ENCODE measurements at places on chromosomes 3 and 15. TPM values are rescaled to one million over a fixed set of nuclear protein-coding genes. Genes with fewer than 3 reads are reported as not detected.

DNA sequence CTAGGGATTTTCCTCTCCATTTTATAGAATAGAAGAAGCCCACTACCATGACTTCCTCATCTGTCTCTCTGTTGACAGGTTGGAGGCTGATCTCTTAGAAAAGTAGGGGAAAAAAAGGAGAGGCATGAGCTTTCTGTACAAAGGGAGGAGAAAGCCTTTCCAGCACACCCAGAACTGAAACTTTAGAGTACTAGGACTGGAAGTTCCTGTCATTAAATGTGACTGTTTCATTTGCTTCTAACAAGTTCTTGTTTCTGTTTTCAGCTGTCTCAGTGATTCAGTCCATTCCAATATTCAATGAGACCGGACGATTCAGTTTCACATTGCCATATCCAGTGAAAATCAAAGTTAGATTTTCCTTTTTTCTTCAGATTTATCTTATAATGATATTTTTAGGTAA, 39.0 kb downstream of the INTS14 start:
- H3K4me3 ChIP-seq, result no peak overlapping the region
- H3K36me3 ChIP-seq, result peaks cover 11% of the 10 kb centered on the region
- no peaks in the 10 kb centered on the region for H3K27me3 ChIP-seq
- H3K27ac ChIP-seq, result no peak overlapping the region
- no peak for DNase-seq
- no peaks in the 10 kb centered on the region for H3K4me1 ChIP-seq

- no peak overlapping the region for H3K27ac ChIP-seq
- H3K4me1 ChIP-seq, result no peaks in the 10 kb centered on the region
- no peak overlapping the region for H3K4me3 ChIP-seq
- no peaks in the 10 kb centered on the region for H3K27me3 ChIP-seq
- no peaks in the 10 kb centered on the region for H3K36me3 ChIP-seq
Observed at GRCh38 chr3:41249318-41249717, 50.0 kb downstream of the CTNNB1 start.

DNA sequence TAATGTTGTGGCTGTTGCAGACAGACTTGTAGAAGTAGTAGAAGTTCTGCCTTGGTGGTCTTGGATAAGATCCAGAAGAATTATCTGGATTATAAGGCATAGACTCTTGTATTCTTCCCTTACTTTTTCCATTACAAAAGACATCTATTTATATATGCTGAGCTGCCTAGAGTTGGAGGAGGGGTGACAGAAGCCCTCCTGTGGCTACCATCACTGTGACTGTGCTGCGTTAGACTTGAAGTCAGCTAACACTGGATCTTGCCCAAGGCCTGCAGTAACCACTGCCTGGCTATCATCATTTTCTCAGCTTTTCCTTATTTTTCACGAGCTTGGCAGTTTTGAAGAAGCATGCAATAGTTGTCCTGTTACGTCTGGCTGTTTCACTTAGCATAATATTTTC, 684.8 kb upstream of the BCHE start:
- H3K36me3 ChIP-seq, result no peaks in the 10 kb centered on the region
- no peak overlapping the region for H3K27ac ChIP-seq
- H3K4me1 ChIP-seq, result no peaks in the 10 kb centered on the region
- H3K27me3 ChIP-seq, result no peaks in the 10 kb centered on the region
- H3K4me3 ChIP-seq, result no peak overlapping the region
- DNase-seq, result no peak

- H3K4me3 ChIP-seq, result no peak overlapping the region
- no peaks in the 10 kb centered on the region for H3K4me1 ChIP-seq
- H3K36me3 ChIP-seq, result peaks cover 4% of the 10 kb centered on the region
- no peak overlapping the region for H3K27ac ChIP-seq
- DNase-seq, result no peak
Observed at GRCh38 chr15:72207558-72208085, 10.0 kb upstream of the GRAMD2A start.

DNA sequence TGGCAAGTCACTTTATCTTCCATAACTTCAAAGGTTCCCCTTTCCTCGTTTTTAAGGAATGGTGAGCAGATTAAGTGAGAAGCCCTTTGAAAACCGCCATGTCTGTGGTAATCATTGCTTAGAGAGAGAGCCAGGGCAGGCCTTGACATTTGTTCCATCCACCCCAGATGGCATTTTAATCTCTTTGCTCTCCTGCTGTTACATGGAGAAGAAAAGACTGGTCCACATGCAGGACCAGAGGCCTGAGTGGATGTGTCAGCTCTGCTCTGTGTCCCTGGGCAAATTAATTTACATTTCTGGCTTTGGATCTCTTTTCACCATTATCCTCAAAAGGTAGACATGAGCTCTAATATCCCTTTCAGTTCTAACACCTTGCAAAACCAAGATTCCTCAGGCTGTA, 157.3 kb upstream of the LPP start:
- no peak overlapping the region for H3K27ac ChIP-seq
- H3K4me3 ChIP-seq, result no peak overlapping the region
- H3K4me1 ChIP-seq, result peaks cover 4% of the 10 kb centered on the region
- no peaks in the 10 kb centered on the region for H3K27me3 ChIP-seq

DNA sequence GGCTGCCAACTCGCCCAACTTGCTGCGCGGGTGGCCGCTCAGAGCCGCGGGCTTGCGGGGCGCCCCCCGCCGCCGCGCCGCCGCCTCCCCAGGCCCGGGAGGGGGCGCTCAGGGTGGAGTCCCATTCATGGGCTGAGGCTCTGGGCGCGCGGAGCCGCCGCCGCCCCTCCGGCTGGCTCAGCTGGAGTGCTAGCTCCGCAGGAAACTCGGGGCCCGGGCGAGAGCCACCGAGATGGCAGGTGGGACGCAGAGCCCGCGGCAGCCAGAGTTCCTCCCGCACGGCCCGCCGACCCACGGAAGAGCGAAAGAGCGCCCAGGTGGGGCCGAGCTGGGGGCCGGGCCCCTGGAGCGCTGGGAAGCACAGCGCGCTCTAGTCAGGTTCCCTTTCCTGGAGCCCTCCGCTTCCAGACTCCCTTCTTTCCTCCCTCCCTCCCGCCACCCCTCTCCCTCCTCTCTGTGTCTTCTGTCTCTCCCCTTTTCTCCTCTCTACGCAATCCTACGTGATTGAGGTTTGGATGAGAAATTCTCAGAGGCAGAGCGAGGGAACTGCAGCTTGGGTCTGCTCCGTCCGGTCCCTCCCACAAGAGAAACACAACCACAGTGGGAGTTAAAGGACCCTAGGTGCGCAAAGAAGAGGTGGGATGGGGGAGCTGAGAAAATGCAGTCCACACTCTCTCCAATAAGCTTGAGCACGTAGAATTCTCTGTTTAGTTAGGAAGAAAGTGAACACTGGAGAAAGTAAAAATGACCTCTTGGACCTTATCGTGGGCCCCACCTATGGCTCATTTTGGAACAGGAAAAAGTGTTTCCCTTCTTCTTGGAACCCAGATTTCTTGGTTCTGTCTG, 317.3 kb downstream of the FGF12 start:
- no peaks in the 10 kb centered on the region for H3K4me1 ChIP-seq
- peak overlapping the region; percentile 49 for H3K4me3 ChIP-seq
- no peak overlapping the region for H3K27ac ChIP-seq

GRCh38 chr3:44206261-44206660, 35.4 kb upstream of the TOPAZ1 start:
- no peak overlapping the region for H3K27ac ChIP-seq
- no peaks in the 10 kb centered on the region for H3K4me1 ChIP-seq
- peaks cover 10% of the 10 kb centered on the region for H3K27me3 ChIP-seq
- H3K36me3 ChIP-seq, result no peaks in the 10 kb centered on the region
- no peak overlapping the region for H3K4me3 ChIP-seq
- no peak for DNase-seq

DNA sequence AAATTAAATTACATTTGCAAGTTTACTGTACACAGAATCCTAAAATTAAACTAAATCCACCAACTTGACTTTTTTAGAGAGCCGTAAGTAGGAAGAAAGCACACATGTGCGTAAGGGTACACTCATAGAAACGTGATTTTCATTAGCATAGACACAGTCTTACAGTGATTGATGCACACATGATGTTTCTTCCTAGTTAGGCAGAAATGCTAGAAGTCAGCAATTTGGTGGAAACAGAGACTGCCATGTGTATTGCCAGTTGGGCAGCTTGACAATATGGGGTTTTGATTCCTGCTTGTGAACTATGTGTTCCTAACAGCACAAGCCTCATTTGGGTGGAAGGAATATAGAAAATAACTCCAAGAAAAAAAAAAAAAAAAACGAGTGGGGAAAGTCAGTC, 878.5 kb downstream of the ROBO1 start:
- H3K36me3 ChIP-seq, result no peaks in the 10 kb centered on the region
- H3K4me3 ChIP-seq, result no peak overlapping the region
- DNase-seq, result no peak
- no peaks in the 10 kb centered on the region for H3K4me1 ChIP-seq
- no peaks in the 10 kb centered on the region for H3K27me3 ChIP-seq

DNA sequence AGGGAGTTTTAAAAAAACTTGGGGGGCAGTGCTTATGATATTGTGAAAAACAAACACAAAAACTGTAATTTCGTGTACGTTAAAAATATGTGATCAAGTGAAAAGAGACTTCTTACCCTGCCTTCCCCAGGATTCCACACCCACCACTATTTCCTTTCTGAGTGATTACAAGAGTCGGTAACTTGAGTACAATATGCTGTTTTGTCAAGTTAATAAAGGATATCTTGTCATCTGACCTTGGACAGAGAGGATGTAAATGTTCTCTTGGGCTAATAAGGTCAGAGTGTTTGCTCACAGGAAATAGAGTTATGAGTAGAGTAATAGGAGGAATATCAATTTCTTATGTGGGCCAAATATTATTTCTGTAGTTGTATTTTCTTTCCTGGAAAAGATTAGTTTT, 68.1 kb downstream of the NOX5 start:
- no peak overlapping the region for H3K4me3 ChIP-seq
- H3K36me3 ChIP-seq, result no peaks in the 10 kb centered on the region
- H3K27ac ChIP-seq, result no peak overlapping the region
- H3K4me1 ChIP-seq, result peaks cover 16% of the 10 kb centered on the region

DNA sequence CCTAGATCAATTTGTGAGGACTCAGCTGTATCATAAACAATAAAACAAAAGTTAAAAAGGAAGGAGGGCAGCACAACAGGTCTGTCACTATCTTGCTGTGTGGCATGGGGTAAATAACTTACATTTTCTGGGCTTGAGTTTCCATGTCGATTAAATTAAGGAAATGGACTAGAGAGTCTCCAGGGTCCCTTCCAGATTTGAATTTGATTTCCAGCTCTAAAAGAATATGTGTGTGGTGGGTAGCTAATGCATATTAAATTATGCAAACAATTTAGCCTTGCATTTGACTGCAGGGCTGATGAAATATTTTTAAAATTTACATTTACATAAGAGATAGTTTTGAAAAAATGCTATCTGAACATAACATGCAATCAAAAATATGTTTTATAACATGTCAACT, 447.7 kb downstream of the FGF12 start:
- no peaks in the 10 kb centered on the region for H3K4me1 ChIP-seq
- H3K4me3 ChIP-seq, result no peak overlapping the region
- no peaks in the 10 kb centered on the region for H3K27me3 ChIP-seq
- H3K36me3 ChIP-seq, result no peaks in the 10 kb centered on the region

DNA sequence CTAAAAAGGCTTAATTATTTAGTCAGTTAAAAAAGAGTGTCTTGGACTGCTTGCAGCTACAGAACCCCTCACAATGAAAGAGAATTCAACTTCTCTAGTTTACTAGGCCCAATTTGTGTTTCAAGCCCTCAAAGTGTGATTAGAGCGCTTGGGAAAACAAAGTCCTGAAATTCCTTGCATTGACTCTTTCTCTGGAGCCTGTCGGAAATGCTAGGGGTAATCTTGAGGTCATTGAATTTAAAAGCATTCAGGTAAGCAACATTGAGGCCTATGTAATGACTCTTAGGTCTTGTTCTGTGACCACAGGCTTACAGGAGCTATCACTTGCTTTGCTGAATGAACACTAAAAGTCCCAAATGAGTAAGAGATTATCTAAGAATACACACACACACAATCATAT, 186.0 kb downstream of the NLGN1 start:
- no peak for DNase-seq
- H3K27me3 ChIP-seq, result peaks cover 12% of the 10 kb centered on the region
- no peak overlapping the region for H3K27ac ChIP-seq
- no peaks in the 10 kb centered on the region for H3K36me3 ChIP-seq
- no peaks in the 10 kb centered on the region for H3K4me1 ChIP-seq

DNA sequence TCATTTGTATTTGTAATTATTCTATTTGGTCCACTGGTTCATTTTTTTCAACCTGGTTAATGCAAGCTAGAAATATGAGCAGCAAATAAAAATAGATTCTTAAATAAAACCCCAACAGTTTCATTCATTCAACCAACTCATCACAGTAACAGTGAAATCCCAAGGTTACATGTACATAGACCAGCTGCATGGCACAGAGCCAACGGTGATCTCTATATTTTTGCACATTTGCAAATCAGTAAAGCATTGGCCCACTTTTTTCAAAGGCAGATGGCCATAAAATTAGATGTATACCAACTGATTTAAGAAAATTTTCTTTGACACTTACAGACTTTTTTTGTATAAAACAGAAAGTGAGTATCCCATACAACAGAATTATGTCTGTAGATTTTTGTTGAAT, 49.3 kb downstream of the STRIT1 start:
- DNase-seq, result no peak
- H3K4me3 ChIP-seq, result no peak overlapping the region
- H3K27me3 ChIP-seq, result no peaks in the 10 kb centered on the region
- H3K4me1 ChIP-seq, result no peaks in the 10 kb centered on the region

GRCh38 chr15:68770216-68770615, 50.5 kb downstream of the ANP32A start:
- no peaks in the 10 kb centered on the region for H3K27me3 ChIP-seq
- no peaks in the 10 kb centered on the region for H3K4me1 ChIP-seq
- no peaks in the 10 kb centered on the region for H3K36me3 ChIP-seq
- no peak for DNase-seq

GRCh38 chr3:58167431-58168351, 43.1 kb downstream of the DNASE1L3 start:
- H3K27me3 ChIP-seq, result no peaks in the 10 kb centered on the region
- peak overlapping the region; percentile 86 for H3K27ac ChIP-seq
- DNase-seq, result peak; percentile 74
- no peak overlapping the region for H3K4me3 ChIP-seq
- H3K36me3 ChIP-seq, result peaks cover 42% of the 10 kb centered on the region

GRCh38 chr3:43334976-43335375, 48.6 kb downstream of the SNRK start:
- no peak overlapping the region for H3K4me3 ChIP-seq
- H3K27ac ChIP-seq, result no peak overlapping the region
- H3K27me3 ChIP-seq, result no peaks in the 10 kb centered on the region
- H3K36me3 ChIP-seq, result peaks cover 50% of the 10 kb centered on the region
- no peak for DNase-seq

GRCh38 chr3:69420781-69421520, 35.1 kb upstream of the FRMD4B start:
- no peak for DNase-seq
- H3K27me3 ChIP-seq, result no peaks in the 10 kb centered on the region
- H3K27ac ChIP-seq, result no peak overlapping the region
- H3K36me3 ChIP-seq, result no peaks in the 10 kb centered on the region
- no peaks in the 10 kb centered on the region for H3K4me1 ChIP-seq

Gene ARL6
- total RNA-seq, result 1.00 TPM

Gene MAN2C1
- total RNA-seq, result 500 TPM

Gene RAF1
- 98.4 TPM for total RNA-seq

Gene KPNA4
- 23.9 TPM for total RNA-seq

Gene LIPH
- 115 TPM for total RNA-seq

Gene TAGLN3
- total RNA-seq, result 1.5 TPM

Gene XCR1
- total RNA-seq, result not detected
